ENCODE measurements at places on chromosomes 16 and 17.
A peak's percentile ranks its signal among the peaks of the same experiment; 100 is the strongest.

DNA sequence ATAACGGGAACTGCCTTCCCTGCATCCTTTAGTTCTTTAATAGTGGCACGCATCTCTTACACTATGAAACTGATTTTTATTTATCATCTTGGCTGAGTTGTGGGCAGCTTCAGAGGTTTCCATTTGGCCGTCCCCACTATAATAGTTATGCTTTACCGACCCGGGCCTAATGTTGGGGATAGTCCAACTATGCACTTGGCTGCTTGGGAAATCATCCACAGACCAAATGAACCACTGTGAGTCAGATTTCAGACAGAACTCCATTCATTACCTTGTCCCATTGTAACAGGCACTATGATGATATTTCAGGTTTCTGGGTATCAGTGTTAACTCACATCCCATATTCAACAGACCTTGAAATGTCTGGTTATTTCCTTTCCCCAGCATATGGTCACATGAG lies 6.1 kb upstream of the SLFN5 start:
- DNase-seq, result no peak

DNA sequence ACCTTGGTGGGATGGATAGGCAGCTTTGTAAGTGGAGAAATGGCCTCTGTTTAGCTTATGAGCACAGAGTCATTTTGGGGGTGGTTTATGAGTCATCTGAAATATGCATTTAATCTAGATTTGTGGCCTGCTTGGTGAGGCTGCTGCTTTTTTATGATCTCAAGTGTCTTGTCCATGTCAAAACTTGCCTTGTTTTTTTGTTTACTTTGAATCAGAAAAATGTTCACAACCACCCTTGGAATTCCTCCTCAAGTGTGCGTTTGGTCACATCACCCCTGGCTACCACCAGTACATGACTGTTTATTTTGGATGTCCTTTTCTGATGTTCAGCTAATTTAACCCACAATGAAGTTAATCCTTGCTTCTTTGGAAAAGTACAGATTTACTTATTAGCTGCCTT lies 64.6 kb downstream of the FTO start:
- peak; percentile 17 for DNase-seq

- DNase-seq, result no peak
These were observed 23.3 kb downstream of the GPR179 start for GRCh38 chr17:38320482-38320881.

GRCh38 chr17:44924107-44924544 lies 8.8 kb upstream of the GFAP start:
- DNase-seq, result no peak

DNA sequence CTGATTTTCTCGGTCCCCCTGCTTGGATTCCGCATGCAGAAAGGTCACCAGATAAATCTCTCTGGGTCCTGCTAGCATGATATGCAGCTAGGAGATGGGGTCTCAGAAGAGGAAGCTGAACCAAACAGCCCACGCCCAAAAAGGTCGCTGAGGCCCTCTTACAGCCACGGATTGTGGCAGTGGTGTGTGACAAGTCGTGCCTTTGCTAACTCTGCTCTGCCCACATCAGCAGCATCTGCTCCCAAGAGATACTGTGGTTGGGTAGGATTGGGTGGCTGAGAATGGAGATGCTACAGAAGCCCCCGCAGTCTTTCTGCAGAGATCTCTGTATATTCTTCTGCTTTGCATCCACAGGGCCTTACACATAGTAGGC lies 15.2 kb upstream of the SKAP1 start:
- DNase-seq, result peak; percentile 60

DNA sequence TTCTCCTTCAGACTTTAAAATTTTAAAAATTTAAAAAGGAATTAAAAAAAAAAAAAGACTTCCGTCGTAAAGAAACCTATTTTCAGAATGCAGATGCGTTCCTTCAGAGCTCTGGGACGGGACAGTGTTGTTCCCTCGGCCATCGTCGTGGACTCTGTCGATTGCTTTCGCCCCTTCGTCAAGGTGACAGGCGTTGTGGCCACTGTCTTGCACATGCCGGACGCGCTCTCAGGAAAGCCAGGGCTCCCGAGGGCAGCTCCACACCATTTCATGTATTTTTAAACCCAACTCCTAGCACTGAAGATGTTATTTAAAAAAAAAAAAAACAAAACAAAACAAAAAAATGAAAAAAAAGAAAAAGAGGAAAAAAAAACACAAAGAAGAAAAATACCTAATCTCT lies 22.3 kb downstream of the TMC6 start:
- DNase-seq, result no peak

DNA sequence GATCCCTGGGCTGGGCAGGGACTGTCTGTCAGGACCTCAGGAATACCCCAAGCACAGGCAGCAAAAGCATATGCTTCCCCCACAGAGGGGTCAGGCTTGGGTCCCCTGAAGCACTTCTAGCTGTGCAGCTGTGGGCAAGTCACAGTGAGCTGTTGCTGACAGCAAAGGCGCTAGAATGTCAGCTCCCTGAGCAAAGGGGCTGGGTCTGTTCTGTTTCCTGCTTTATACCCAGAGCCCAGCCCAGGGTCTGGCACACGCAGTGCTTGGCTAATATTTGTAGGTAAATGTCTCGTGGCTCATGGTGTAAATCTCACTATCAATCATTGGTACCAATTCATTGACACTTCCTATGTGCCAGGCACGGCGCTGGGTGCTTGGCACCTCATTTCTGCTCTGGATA lies 16.6 kb upstream of the MPRIP start:
- no peak for DNase-seq

- no peak for DNase-seq
These were observed 17.4 kb downstream of the TNFRSF13B start for GRCh38 chr17:16954521-16954920.

GRCh38 chr17:56499799-56500388 lies 93.6 kb upstream of the NOG start:
- peak; percentile 58 for DNase-seq

DNA sequence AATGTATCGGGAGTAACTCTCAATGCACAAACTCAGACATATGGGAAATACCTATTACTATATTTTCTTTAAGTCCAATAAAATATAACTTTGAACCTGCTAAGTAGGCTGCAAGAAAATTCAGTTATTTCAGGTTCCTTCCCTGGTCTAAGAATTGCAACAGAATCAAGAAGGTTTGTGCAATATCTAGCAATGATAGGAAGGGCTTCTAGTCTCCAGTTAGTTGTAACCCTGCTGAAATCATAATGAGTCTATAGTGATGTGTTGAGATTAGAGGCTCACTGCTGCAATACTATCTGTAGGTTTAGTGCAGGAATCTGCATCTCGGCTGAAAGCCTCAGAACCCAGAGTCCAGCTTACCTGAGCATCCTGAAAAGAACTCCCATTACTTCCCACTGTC lies 110.5 kb downstream of the PMP22 start:
- DNase-seq, result no peak

- peak; percentile 32 for DNase-seq
These were observed 92.0 kb upstream of the CDH5 start for GRCh38 chr16:66274335-66275110.

- DNase-seq, result no peak
These were observed 173.1 kb upstream of the IRX3 start for GRCh38 chr16:54459509-54460262.

GRCh38 chr17:33521784-33522183 lies 228.7 kb upstream of the ASIC2 start:
- DNase-seq, result no peak

- no peak for DNase-seq
These were observed 5.0 kb downstream of the LITAF start for GRCh38 chr16:11581678-11582077.

- DNase-seq, result no peak
These were observed 16.0 kb downstream of the DCUN1D3 start for GRCh38 chr16:20884240-20884556.

- no peak for DNase-seq
These were observed 2.9 kb upstream of the KCNH6 start for GRCh38 chr17:63519972-63520882.

- no peak for DNase-seq
These were observed 32.6 kb downstream of the RAI1 start for GRCh38 chr17:17713839-17714238.

DNA sequence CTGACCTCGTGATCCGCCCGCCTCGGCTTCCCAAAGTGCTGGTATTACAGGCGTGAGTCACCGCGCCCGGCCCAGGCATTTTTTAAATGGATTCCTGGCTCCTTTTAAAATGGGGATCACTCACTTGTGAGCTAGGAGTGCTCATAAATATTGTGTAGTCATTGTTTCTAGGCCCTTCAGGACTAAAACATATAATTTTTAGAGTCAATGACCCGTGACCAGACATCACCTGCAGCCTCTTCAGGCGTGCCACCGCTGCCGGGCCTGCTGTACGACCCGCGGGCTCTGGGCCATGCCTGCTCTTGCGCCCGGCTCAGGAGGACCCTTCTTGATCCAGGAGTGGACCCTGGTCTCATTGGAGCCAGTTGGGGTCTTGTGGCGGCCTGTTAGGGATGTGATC lies 30.8 kb downstream of the EFCAB5 start:
- no peak for DNase-seq

- DNase-seq, result no peak
These were observed 181.3 kb downstream of the TMEM114 start for GRCh38 chr16:8408855-8409567.

GRCh38 chr17:73770115-73770848 lies 126.0 kb upstream of the SDK2 start:
- peak; percentile 64 for DNase-seq

DNA sequence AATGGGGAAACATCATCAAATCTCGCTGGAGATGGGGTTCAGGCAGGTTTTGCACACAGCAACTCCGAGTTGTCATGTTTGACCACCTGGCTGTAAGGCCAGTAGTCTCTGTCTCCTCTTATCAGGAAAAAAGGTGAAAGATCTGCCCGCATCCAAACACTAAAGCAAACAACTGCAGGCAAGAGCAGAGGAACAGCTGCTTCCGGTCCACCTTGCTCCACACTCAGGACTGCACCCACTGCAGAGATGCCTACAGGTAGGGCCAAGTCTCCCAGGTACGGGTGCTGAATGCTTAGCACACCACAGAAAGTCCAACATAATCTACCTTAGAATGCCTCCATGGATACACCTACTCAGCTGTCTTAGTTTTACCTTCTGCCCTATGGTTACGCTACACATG lies 7.3 kb downstream of the TEX2 start:
- DNase-seq, result no peak

DNA sequence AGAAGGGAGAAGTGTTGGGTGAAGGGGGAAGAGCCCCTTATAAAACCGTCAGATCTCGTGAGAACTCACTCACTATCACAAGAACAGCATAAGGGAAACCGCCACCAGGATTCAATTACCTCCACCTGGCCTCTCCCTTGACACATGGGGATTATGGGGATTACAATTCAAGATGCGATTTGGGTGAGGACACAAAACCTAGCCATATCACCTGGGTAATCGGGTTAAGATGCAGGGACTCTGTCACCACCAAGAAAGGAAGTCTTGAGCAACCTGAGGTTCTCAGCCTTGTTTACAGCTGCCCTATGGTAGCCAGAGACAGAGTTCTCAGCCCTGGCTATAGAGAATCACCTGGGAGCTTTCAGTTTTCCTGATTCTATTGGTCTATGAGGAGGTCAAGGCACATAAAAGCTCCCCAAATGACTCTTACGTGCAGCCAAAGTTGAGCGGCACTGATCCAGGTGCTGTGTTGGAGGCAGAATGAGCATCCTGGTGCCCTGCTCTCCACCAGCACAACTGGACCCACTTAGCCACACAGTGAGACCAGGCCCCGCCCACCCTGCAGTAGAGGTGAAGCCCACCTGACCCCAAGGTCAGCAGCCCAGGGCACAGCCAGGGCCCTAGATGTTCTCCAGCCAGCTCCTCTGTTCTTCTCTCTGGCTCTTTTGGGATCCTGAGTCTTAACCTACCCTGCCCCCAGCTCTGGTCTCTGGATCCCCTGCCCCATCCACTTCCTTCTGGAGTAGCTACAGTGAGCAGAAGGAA lies 138.5 kb upstream of the CDH5 start:
- no peak for DNase-seq

DNA sequence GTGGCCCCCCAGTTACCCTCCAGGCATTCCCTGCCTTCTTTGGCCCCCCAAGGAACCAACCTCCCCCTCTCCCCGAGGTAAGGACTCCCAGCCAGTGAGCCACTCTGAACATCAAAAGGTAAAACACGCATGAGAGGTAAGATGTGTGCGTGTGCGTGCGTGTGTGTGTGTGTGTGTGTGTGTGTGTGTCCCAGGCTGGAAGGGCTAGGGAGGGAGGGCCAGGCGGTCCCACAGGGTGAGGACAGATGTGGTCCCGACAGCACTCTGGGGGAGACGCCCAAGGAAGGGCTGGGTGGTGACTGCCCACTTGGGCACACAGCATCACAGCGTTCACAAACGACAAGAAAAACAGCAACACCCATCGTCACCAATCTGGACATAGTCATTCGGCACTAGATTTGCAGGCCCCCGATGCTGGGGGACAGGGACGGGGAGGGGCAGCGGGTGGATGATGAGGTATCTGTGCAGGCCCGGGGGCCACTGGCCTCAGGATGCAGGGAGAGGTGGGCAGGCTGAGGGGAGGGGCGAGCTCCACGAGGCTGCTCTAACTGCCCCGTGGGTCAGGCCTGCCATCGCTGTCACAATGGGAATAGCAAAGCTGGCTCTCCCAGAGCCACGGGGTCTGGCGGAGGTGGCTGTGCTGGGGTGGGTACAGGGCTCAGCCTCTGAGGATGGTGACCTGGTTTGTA lies 16.3 kb downstream of the MNT start:
- no peak for DNase-seq

GRCh38 chr17:17561408-17562145 lies 29.9 kb downstream of the PEMT start:
- DNase-seq, result no peak

DNA sequence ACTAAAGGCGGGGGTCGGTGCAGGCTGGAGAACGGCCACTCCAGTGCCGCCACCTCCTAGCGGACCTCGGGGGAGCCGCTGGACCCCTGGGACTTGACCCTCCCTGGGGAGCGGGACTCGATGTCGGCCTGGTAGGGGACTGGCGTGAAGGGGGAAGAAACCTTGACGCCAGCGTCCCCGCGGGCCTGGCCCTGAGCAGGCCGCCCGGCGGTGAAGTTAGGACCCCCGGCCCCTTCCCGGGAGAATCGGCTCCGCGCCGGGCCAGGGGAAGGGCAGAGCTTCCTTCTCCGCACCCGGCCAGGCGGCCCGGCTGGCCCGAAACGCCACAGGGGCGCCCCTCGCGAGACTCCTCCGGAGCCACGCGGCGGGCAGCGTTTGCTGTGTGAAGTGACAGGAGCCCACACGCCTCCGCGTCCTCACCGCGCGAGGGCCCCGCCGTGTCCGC lies 389 bp downstream of the DUS1L start:
- DNase-seq, result peak; percentile 30

DNA sequence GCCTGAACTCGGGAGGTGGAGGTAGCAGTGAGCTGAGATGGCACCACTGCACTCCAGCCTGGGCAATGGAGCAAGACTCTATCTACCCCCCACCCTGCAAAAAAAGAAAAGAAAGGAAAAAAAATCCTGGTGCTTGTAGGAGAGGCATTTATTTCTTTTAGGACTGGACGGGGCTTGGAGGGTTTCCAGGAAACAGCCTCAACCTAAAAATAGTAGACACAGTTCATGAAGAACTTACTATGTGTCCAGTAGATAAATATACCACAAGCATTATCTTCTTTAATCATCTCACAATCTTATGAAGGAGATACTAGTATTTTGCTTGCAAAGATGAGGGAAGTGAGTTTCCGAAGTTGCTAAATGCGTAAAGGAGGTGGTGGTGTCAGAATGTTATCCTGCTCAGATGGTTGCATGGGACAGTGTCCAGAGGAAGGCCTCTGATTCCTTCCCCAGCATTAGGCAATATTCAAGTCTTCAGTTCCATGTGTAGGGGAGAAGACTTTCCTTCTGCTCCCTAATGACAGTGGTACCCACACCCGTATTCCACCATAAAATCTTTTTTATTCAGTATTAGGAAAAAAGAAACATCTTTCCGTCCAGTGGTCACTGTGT lies 263.2 kb downstream of the WWOX start:
- DNase-seq, result no peak

GRCh38 chr17:77455111-77455890 lies 314.5 kb downstream of the SEC14L1 start:
- DNase-seq, result no peak

All from common myeloid progenitor, CD34-positive (primary cell).